ENCODE measurements at places on chromosomes 12 and 14.

DNA sequence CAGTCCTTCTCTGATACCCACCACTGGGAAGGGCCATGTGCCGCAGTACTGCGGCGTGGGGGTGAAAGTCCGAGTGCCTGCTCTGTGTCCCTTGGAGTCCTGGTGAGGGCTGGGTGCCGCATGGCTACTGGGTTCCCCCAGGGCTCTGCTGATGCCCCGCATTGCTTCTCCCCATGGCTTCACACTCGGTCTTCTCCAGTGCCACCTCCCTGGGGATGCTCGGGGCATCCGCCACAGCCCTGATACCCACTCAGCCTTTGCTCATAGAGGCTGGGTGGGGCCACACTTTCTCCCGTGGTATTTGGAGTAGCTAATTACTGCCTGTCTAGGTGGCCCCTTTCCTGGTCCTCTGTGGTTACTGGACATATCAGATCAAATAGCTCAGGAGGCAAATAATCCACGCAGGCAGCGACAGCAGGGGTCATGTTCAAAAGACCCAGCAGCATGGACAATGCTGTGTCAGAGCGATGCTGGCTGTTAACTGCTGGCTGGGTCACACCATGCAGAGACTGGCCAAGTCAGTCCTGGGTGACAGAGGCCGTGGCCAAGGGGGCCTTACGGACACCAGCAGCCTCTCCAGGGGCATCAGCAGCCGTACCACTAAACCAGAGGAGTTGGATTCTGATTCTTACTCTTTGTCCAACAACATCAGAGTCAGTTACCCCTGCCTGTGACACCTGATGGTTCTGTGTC is 106.5 kb downstream of the ADGRD1 start:
- no peak for DNase-seq

DNA sequence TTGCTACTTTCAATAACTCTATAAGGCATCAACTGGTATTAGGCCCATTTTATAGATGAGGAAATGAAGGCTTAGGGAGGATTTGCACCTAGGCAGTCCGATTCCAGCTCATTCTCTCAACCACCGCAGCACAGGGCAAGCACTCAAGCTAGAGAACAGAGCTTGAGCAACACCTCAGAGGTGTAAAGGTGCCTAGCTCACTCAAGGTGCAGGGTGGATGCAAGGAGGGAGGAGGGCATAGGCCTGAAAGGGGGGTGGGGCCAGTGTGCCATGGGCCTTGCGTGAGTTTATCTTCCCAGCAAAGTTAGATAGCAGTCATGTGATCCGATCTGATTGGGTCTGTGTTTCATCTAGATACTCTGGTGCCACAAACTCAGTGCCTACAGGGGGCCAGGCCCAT is 10.2 kb upstream of the EMP1 start:
- no peak for DNase-seq

GRCh38 chr12:81274637-81275529 is 197.0 kb downstream of the ACSS3 start:
- peak; percentile 19 for DNase-seq

DNA sequence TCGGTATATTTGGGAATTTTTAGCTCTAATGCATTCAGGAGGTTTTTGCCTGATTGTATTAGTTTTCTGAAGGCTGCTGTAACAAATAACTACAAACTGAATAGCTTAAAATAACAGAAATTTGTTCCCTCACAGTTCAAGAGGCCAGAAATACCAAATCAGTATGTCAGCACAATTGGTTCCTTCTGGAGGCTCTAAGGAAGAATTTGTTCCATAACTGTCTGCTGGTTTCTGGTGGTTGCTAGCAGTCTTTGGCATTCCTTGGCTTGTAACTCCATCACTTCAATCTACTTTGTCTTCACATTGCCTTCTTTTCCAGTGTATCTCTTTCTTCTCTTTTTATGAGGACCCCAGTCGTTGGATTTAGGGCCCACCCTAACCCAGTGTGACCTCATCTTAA is 21.3 kb downstream of the TMTC3 start:
- DNase-seq: peak; percentile 25

GRCh38 chr14:59463787-59464485 is 1.2 kb downstream of the GPR135 start:
- no peak for DNase-seq

DNA sequence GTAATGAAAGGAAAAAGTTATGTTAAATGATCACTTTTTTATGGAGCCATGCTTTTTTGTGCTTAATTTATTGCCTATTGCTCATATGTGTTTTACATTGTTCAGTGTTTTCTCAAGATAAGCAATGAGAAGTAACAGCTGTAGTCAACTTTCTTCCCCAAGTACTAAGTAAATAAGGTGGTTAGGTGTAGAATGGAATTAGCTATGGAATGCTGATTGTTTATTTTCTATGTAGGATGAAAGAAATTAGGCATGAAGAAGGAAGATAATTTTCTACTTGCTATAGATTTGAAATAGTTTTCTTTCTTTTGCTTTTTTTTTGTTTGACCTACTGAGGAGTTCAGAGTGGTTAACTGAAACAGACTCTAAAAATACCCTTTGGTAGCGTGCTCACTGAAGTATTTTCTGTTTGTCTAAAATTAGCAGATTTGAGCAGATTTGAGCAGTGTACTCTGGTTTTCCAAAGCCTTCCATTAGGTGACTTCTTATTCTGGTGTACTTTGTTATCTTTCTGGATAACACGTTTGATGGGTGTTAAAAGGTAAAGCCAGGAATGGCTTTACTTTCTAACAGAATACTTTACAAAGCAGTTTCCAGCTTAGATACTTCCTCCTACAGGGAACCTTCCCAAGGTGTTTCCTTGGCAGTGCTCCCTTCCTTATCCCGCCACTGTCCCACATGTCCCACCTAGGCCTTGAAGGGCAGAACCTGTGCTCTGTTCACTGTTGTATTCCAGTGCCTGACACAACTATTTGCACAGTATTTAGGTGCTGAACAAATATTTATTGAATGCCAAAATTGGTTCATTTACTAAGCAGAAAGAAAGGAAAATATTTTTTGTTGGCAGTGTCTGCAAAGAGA is 56.0 kb downstream of the RASSF3 start:
- peak; percentile 42 for DNase-seq

- no peak for DNase-seq
Observed at GRCh38 chr12:89782807-89783206, 74.2 kb upstream of the ATP2B1 start.

DNA sequence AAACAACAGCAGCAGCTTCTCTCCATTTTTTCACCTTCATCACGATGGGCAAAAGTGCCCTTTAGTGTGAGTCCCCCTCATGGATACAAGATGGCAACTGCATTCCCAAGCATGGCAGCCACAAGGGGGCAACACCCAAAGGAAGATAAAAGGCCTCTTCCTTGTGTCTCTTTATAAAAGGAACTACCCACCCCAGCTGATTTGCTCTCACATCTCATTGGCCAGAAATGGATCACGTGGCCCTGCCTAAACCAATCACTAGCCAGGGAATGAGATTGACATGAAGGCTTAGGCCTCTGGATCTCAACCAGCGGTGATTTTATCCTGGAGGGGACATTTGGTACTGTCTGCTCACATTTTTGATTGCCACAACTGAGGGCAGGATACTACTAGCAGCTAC is 21.9 kb upstream of the IFT81 start:
- DNase-seq: peak; percentile 77

DNA sequence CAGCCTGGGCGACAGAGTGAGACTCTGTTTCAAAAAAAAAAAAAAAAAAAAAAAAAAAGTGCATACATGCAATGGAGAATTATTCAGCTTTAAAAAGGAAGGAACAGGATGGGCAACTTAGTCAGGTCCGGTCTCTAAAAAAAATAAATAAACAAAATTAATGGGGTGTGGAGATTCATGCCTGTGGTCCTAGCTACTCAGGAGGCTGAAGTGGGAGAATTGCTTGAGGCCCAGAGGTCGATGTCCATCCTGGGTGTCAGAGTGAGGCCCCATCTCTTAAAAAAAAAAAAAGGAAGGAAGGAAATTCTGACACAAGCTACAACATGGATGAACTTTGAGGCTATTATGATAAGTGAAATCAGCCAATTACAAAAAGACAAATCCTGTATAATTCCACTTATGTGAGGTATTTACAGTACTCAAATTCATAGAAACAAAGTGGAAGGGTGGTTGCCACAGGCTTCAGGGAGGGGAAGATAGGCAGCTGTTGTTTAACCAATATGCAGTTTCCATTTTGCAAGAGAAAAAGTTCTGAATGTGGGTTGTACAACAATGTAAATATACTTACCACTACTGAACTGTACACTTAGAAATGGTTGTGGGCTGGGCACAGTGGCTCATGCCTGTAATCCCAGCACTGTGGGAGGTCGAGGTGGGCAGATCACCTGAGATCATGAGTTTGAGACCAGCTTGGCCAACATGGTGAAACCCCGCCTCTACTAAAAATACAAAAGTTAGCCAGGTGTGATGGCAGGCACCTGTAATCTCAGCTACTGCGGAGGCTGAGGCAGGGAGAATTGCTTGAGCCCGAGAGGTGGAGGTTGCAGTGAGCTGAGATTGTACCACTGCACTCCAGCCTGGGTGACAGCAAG is 12.3 kb upstream of the APOF start:
- no peak for DNase-seq

GRCh38 chr12:45680362-45680761 is 49.1 kb upstream of the ARID2 start:
- no peak for DNase-seq

DNA sequence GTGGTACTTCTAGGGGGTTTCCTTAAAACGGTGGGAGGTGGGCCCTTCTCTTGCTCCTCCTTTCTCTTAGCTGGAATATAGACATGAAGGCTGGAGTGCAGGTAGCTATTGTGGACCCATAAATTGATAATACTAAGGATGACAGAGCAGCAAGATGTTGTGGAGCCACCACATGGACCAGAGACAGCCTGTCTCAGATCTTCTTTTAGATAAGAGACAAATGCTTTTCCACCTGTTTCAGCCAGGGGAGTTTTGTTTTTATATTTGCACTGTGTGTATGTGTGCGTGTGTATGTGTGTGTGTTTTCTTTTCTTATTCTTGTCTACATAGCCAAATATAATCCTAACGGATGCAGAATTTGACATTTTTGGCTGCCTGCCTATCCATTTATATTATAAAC is 62.9 kb upstream of the HIF1A start:
- no peak for DNase-seq

- no peak for DNase-seq
Observed at GRCh38 chr12:14482361-14482760, 85.3 kb downstream of the PLBD1 start.

Measured in choroid plexus epithelial cell (primary cell).